Iris pigment epithelial cell (primary cell): ENCODE measurements at places on chromosomes 5 and 9.
A peak's percentile ranks its signal among the peaks of the same experiment; 100 is the strongest.

DNA sequence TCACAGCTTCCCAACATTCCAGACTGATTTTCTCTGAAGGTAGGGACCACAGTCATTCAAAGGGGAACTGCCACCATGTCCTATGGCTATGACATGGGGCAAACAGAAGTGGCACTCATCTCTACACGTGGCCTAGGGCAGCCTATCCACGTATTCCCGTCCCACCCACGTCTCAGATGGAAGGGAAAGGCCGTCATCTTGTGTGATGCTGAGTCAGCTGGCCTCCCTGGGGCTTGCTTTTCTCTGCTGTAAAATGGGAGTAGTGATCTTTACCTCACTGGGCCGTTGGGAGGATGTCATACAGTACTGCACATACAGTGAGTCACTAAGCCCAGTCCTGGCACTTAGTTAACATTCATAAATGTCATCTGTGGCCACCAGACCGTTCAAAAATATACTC is 72.3 kb downstream of the RAPGEF1 start:
- no peak for DNase-seq

DNA sequence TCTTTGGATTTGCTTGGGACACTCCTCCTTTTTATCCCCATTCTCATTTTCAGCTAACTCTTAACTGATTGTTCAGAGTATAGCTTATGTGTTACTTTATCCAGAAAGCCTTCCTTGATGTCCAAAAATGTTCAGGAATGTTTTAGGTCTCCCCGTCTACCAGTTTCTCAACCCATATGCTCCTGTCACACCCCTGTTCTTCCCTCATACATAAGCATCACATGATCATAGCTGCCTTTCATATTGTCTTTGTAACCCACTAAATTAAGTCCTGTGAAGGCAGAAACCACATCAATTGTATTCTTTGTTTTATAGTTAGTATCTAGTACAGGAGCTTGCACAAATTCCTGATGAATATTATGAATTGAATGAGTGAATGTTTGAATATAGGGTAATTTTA is 321.9 kb upstream of the ACTBL2 start:
- no peak for DNase-seq

DNA sequence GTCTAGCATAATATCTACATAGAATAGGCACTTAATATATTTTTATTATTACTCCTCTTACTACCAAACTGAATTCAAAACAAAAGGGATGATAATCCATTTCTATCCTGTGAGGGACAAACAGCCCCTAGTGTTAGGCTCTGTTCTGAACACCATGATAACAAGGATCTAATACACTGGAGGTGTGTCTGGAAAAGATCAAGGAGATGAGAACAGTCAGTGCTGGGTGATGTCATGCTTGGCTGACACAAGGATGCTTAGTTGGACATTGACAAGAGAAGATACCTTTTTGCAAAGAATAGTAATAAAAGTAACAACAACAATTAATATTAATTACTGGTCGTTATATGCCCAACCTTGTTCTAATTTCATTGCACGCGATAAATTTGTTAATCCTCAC is 458.7 kb downstream of the EBF1 start:
- DNase-seq: no peak

DNA sequence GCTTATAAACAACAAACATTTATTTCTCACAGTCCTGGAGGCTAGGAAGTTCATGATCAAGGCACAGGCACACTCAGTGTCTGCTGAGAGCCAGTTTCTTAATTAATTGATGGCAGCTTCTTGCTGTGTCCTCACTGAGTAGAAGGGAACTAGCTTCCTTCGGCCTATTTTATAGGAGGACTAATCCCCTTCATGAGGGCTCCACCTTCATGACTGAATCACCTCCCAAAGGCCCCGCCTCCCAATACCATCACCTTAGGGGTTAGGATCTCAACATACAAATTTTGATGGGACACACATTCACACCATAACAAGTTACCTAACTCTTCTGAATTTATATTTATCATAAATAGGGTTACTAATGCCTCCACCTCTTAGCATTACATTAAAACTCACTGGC is 129.8 kb downstream of the GNAQ start:
- DNase-seq: no peak

- peak; percentile 98 for DNase-seq
Measured at GRCh38 chr5:132437604-132438266, 52.8 kb downstream of the IRF1 start.

GRCh38 chr9:132023419-132024180 is 56.1 kb downstream of the MED27 start:
- no peak for DNase-seq

DNA sequence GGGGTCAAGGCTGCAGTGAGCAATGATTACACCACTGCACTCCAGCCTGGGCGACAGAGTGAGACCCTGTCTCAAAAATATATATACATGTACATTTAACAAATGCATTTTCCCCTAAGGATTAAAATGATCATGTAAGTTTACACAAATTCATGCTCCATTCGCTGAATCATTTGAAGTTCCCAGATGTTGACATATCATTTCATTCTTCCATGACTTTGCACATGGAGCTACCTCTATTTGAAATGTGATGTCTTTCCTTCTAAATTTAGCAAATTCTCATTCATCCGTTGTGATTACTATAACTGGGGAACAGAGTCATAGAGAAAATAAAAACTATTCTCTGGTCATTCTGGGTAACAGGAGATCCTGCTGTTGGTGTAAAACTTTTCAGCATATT is 10.6 kb downstream of the PTGER4 start:
- DNase-seq: no peak

- no peak for DNase-seq
Measured at GRCh38 chr5:33439905-33440481, 772 bp upstream of the TARS1 start.

- peak; percentile 15 for DNase-seq
Measured at GRCh38 chr9:7536310-7536939, 263.2 kb downstream of the DMAC1 start.

DNA sequence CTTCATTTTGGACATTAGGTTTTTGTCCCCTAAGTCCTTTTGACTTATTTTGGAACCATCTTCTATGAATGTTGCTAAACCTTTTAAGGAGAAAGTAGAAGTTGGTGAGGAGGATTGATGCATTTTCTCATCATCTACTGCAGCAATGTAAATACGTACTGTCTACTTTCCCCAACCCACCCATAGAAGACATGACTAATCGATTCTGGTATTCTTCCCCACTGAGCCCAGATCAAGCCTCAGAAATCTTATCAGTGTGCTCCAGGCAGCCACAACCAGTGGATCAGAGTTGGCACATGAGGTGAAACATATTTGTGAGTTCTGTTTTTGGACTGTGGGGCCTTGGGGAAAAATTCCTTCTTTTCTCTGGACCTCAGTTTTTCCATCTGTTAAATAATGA is 57.7 kb downstream of the FGF18 start:
- peak; percentile 28 for DNase-seq

DNA sequence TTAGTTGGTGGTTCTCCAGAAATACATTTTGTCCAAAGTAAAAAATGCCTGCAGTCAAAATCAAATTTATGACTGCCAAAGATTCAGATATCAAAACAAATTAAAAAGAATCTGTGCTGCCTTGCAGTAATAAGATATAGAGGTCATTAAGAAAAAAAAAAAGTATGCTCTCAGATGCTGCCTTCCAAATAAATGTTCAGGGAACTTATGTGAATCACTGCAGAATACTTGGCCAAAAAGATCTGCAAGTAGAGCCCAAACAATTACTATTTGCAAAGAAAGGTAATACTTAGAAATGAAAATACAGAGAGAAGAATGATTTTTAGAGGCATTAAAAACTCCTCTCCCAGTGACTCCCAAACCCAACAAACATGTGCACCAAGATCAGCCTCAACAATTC is 52.4 kb downstream of the MRPS27 start:
- no peak for DNase-seq

DNA sequence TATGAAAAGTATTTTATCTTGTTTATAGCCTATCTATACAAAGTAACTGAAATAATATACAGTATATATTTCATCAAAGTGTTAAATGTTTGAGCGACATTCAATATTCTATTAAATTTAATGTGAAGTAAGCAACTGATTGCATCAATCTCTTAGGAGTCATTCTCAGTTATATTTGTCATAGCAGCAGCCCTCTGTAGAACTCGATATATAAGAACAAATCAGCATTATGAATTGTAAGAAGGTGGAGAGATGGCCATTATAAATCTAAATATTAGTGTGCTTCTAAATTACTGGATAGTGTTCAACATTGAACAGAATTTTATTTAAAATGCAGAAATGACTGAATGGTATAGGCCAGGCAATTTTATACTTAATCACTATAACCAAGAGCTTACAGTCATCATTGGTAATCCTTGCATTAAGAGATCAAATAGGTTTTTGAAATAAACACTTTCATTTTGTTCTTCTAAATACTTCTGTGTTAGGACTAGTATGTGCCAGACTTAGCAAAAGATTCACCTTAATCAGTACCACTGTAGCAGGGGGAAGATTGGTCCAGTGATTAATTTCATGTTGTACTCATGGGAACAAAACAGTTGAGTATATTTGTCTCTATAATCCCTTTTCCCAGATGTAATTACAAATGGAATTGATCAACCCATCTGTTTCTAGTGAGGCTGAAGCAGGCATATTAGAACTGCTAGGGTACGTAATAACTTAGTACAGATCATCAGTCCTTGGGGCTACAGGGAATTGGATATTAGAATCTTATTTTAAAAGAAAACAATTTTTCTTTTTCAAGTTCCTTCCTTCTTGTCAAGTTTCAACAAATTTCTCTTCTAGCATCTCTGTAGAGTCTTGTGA is 108.3 kb upstream of the TYRP1 start:
- DNase-seq: no peak

- DNase-seq: no peak
Measured at GRCh38 chr5:38245307-38245706, 13.1 kb upstream of the EGFLAM start.

DNA sequence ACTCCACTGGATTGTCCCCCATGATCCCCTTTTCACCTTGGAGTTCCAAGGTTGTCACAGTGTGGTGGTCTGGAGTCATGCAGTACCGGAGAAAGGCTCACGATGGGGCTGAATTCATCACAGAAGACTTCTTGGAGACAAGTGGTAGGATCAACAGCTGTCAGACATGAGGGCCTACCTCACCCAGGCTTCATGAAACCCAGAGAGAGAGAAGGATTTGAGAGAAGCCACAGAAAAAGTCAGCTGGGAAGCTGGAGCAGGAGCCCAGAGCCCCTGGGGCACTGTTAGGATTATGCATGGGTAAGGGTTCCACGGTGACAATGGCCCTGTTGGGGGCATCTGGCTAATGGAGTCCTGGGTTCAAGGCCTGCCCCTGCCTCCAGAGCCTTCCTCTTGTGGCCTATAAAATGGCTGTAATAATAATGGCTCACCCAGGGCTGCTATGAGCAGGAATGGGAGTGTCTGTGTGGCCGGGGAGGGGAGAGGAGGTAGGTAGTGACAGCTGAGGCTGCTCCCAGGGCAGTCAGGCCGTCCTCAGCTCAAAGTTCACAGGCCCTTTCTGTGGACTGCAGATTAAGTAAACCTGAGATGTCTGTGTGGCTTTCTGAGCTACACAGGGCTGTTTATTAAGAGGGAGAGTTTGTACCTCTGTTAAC is 910 bp downstream of the TRIM14 start:
- DNase-seq: peak; percentile 43

GRCh38 chr9:98037357-98037756 is 19.2 kb upstream of the NANS start:
- peak; percentile 36 for DNase-seq

DNA sequence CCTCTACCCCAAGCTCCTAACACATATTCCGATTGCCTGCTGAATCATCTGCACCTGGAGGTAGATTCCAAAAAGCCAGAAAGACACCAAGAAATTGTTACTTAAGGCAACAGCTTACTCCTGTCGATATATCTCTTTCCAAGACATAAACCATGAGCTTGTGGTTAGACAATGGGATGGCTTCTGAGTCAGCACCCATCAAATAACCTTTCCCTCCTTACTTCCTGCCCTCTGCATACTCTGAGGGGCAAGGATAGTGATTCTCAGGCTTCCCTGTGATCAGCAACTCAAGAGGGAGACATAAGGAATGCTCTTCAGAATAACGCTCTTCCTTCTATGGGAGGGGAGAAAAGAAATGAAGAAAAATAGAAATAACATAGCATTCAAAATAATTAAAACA is 70.9 kb downstream of the TMEM215 start:
- no peak for DNase-seq

- peak; percentile 19 for DNase-seq
Measured at GRCh38 chr5:19950897-19951296, 37.1 kb downstream of the CDH18 start.

DNA sequence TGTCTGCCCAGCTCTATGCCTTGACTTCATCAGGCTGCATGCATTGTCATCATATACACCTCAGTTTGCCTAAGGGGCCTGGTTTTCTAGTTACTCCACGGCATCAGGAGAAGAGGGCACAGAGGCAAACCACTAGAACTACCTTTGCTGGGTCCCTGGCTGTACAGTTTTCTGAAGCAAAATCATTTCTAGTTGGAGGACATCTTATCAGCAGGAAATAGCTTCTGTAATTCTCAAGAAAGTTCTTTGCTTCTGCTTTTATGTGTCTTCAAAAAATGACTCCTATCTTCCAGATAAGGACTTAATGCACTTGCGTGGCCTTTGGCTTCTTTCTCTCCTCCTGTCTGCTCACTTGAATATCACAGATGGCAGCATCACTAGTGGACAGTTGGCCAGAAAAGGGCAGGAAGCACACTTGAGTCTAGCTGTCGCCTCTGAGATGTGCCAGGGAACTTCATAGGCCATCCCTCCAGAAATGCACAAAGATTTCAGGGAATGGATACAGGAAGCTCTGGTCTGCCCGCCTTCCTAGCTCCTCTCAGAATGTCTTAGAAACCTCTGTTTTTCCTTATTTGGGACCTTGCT is 22.4 kb upstream of the LTC4S start:
- DNase-seq: no peak

DNA sequence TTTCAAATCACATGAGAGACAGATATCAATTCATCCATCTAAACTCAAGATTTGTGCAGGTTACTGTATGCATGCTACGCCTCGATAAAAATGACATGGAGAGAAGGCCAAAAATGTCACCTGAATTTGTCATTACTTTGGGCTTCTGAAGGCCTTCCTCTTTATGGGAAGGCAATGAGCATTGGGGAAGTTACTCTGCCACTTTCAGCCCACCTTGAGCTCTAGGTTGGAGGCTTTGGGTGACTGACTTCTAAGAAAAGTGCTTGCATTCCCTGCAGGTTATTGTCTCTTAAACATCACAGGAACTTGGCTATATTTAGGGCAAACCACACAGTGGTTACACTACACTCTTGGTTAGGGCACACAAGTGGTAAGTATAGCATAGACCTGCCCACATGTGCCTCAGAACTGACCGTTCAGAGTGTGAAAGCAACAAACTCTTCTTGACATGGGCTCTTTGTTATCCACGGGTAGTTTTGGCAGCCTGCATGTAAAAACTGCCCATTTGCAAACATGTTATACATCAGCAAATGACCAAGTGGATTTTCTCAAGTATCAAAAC is 169.5 kb downstream of the ZNF608 start:
- no peak for DNase-seq

GRCh38 chr9:69963803-69964202 is 79.8 kb upstream of the MAMDC2 start:
- DNase-seq: no peak
